ENCODE measurements at places on chromosomes 3 and 15. TPM values are rescaled to one million over a fixed set of nuclear protein-coding genes. Genes with fewer than 3 reads are reported as not detected.
A peak's percentile ranks its signal among the peaks of the same experiment; 100 is the strongest.

- DNase-seq: no peak
These were observed 230.9 kb upstream of the FEZF2 start for GRCh38 chr3:62604298-62604697.

GRCh38 chr3:87179642-87180041 lies 47.5 kb upstream of the CHMP2B start:
- no peak for DNase-seq

The CHRM5 gene
- not detected for total RNA-seq

GRCh38 chr3:155282385-155283091 lies 10.9 kb downstream of the STRIT1 start:
- no peak for DNase-seq

GRCh38 chr3:122353215-122353614 lies 28.2 kb downstream of the CSTA start:
- DNase-seq: no peak

DNA sequence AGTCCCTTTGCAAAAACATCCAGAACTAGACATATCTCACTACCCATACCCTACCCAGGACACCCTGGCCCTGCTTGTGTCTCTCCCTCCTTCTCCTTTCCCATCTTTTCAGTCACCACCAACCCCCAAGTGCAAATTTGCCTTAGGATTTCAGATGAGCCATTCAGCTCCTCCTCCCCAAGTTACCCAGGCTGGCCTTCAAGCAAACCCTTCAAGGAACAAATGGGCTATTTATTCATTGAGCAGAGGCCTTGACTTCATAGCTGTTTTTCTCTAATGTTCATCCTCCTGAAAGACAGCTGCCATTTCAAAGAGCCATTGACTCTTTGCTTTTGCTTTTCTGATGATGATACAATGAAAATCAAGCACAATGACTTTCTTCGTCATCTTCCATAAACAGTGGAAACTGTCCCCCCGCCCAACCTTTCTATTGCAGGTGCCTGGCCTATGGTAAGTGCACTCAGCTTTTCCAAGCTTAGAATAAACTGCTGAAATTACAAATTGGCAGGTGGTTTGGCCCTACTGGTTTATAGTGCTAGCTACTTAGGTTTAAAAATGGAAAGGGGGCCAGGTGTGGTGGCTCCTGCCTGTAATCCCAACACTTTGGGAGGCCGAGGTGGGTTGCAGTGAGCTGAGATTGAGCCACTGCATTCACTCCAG lies 26.1 kb upstream of the KLHL6 start:
- no peak for DNase-seq

GRCh38 chr15:66592505-66593218 lies 26.9 kb upstream of the LCTL start:
- DNase-seq: no peak

The NFKBIZ gene
- total RNA-seq: 81.8 TPM

DNA sequence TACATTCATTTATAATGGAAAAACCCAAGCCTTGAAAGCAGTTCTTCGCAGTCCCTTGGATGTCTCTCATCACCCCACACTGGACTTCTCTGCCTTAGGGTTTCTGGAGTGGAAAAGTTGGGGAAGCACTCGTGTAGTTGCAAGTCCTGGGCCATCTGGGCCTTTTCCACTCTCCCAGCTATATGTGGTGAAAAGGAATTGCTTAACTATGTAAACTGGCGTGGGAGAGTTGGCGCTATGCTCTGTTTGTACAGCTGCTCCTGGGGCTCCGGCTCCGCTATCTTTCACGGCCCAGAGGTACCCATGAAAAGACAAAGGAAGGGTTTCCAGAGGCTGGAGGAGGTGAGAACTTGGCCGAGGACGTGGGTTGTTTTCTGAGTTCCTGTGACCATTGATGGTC lies 81.1 kb upstream of the MYZAP start:
- DNase-seq: no peak

- no peak for DNase-seq
These were observed 37.4 kb downstream of the WWTR1 start for GRCh38 chr3:149620291-149621020.

The CFAP92 gene
- total RNA-seq: 2.1 TPM

The P3H2 gene
- total RNA-seq: 13.9 TPM

DNA sequence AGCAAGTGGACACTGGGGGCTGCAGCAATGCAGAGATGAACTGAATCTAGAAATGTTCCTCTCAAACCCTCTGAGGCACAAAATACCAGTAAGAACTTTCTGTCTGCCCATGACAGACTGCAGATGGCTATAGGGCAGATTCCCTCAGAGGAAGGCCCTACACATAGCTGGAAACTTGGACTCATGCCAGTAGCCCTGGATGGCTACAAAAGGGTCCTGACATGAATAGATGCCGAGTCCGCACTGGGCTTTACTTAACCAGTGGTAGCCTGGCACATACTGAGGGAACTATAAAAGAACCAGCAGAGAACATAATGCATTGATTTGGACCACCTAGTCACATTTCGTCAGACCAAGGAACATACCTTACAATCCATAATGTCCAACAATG lies 66.7 kb downstream of the C3orf80 start:
- DNase-seq: no peak

- no peak for DNase-seq
These were observed 71.2 kb upstream of the SOX14 start for GRCh38 chr3:137692803-137693431.

The RBP2 gene
- not detected for total RNA-seq

The IL12A gene
- total RNA-seq: 1.1 TPM

- DNase-seq: no peak
These were observed 45.4 kb downstream of the TMEM45A start for GRCh38 chr3:100537646-100538338.

- DNase-seq: no peak
These were observed 42.5 kb upstream of the CMTM7 start for GRCh38 chr3:32349184-32349583.

GRCh38 chr15:69662645-69663000 lies 210.0 kb downstream of the RPLP1 start:
- DNase-seq: no peak

DNA sequence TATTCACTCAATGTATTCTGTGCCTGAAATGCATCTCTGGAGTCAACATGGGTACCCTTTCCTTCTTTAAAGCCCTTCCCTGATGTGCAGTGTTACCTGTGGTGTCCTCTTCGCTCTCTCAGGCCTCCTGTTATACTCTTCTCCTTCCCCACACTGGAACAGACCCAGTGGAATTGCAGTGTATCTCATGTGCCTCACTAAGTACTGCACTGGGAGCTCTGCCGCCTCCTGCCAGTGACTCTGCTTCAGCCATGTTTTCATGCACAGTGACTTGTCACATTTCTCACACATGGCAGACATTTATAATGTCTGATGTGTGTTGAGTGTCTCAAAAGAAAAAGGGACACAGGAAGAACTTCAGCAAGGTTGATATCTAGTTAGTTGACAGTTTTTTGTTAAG lies 191.0 kb downstream of the KLHL25 start:
- DNase-seq: no peak

GRCh38 chr15:72156928-72157327 lies 38.7 kb downstream of the SENP8 start:
- no peak for DNase-seq

GRCh38 chr3:141106842-141107241 lies 55.7 kb downstream of the SPSB4 start:
- no peak for DNase-seq

DNA sequence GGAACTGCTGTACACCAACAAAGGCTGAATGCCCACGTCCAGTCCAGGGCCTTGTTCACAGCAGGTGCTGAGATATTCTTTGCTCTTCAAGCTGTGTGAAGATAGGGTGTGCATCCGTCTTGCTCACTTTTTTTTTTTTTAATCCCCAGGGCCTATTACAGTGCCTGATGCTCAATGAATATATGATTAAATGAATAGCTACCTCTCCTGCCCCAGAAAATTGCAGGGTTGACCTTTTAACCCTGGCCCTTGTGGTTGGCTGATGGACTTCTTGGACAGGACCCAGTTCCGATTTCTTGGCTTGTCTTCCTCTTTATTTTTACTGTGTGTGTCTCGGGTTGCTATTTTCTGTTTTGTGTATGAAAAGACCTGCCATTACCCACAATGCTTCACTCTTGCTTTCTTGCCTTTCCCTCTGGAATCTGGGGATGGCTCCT lies 2.9 kb upstream of the FYTTD1 start:
- no peak for DNase-seq

The NDUFB4 gene
- 120 TPM for total RNA-seq

DNA sequence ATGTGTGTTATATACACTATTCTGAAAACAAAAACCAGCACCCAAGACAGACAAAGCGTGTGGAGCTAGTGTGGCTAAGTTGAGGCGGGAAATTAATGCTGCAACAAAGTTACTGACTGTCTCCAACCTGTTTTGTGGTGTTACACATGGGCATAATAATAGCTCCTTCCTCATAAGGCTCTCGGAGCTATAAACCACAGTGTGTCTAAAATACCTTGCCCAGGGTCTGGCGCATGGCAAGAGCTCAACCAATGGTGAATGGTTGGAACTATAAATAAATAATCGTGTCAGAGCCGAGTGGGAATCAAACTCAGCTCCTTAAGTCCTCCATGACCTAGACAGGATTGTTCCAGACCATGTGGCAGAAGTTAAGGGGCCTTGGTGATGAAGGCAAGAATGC lies 35.9 kb upstream of the TFRC start:
- DNase-seq: no peak

DNA sequence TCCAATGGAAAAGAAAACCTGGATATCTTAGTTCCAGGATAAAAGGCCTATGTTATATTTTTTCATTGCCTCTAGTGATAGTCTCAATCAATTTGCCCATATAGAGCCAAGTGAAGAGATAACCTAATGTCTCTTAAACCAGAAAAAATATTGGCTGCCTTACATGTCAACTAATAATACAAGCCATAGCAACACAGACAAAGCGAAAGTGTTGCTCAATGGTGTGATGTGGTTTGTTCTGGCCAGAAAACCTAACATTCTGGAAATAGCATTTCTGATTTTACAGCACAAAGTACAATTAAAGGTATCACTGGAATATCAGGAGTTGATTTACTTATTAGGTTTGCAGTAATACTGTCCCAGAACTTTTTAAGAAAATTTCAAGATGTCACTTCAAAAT lies 101.5 kb downstream of the ATP8B4 start:
- DNase-seq: no peak

The COL6A6 gene
- 0.34 TPM for total RNA-seq

- no peak for DNase-seq
These were observed at the start of gene CHL1 for GRCh38 chr3:196311-197148. Gene CHL1, plus strand, starts transcription at chr3:196763. Its CDS starts 123,014 bp downstream, at chr3:319777.

DNA sequence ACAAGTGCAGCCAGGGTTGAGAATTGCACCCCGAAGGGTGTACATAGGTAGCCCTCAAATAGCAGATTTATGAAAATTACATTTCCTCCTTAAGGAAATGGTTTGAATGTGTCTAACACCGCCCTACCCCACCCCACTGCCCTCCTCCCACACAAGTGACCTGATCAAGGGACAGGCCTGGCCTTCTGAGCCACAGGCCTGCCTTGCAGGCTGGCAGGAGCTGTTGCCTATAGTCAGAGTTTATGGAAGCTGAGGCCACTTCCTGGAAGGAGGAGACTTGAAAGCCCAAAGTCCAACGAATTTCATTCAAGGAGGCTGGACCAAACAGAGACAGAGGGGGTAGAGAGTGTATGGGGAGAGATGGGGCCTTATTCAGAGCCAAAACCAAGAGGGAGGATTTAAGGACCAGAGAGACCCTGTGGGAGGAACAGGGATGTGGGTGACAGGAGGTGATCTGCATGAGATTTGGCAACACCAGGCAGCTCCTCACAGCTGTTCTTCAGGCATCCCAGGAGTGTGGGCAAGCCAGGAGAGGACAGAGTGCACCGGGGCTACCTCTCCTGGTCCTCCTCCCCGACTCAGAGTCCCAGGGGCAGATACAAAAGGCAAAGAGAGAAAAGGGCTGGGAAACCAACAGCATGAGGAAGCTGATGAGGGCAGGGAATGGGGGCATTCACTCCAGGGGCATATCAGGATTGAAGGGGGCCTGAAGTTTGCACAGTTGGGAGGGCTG lies 100.4 kb upstream of the HES1 start:
- DNase-seq: no peak

GRCh38 chr15:25624504-25625177 lies 185.8 kb upstream of the UBE3A start:
- no peak for DNase-seq

The SPATA16 gene
- not detected for total RNA-seq

- peak; percentile 62 for DNase-seq
These were observed 269.3 kb downstream of the ARPP21 start for GRCh38 chr3:35908366-35909232.

GRCh38 chr3:57423335-57423734 lies 120.8 kb downstream of the DNAH12 start:
- DNase-seq: no peak

The ACKR4 gene
- total RNA-seq: 10.4 TPM

DNA sequence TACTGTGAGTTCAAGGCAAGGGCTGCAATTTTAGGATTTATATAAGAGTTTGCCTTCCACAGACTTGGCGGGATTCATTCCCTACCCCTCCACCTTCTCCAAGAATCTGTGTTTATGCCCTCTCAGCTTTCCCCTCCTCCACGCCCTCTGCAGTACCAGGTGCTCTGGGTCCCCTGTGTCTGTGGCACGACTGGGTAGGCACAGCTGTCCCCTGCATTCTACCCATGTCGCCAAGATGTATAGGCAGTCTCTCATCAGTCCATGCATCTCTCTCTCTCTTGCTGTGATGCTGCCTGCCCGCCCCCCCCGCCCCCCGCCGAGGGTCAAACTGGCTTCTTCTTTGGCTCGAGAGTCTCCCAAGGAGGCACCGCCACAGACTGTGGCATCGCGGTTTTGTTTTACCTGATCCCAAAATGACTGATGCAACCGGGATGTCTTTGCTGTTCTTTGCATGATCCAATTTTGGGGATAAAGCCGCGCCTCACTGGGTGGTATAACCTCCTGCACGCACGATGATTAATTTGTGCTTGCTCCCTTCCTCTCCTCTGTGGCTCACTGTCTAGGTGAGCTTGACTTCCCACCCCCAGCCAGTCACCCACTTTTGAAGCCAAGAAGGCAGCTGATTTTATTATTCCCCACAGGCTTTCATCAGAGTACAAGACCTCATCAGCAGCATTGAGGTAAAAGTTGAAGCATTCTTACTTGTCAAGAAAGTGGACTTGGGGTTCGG lies 43.7 kb downstream of the EFCAB12 start:
- no peak for DNase-seq

GRCh38 chr3:5123937-5124336 lies 1.8 kb downstream of the ARL8B start:
- no peak for DNase-seq

The ANKRD34C gene
- not detected for total RNA-seq

- no peak for DNase-seq
These were observed 10.8 kb downstream of the PLD1 start for GRCh38 chr3:171799501-171799900.

- DNase-seq: no peak
These were observed 11.7 kb downstream of the CCR1 start for GRCh38 chr3:46196261-46196957.

GRCh38 chr3:186032321-186032720 lies 76.6 kb downstream of the ETV5 start:
- DNase-seq: no peak

GRCh38 chr3:122646146-122646988 lies 34.3 kb upstream of the PARP14 start:
- no peak for DNase-seq

The KLF15 gene
- 18.9 TPM for total RNA-seq

GRCh38 chr3:41698898-41699297 lies 263.0 kb downstream of the ULK4 start:
- DNase-seq: no peak
